ENCODE measurements at places on chromosomes 3 and 15. TPM values are rescaled to one million over a fixed set of nuclear protein-coding genes. Genes with fewer than 3 reads are reported as not detected.

The CHRNA5 gene
- polyA plus RNA-seq = 4.6 TPM

The SLC9C1 gene
- polyA plus RNA-seq = not detected

The AGTR1 gene
- 1.3 TPM for polyA plus RNA-seq

The SLC12A8 gene
- 4.6 TPM for polyA plus RNA-seq

The KLHDC8B gene
- polyA plus RNA-seq = 65.1 TPM

The C2CD4A gene
- polyA plus RNA-seq = not detected

The CD276 gene
- 70.4 TPM for polyA plus RNA-seq

The ENTPD3 gene
- polyA plus RNA-seq = 2.8 TPM

The ACTC1 gene
- polyA plus RNA-seq = not detected

The CYP1A1 gene
- 0.09 TPM for polyA plus RNA-seq

The UPK1B gene
- polyA plus RNA-seq = not detected

The SGO1 gene
- 0.71 TPM for polyA plus RNA-seq

The RASGRP1 gene
- 3.1 TPM for polyA plus RNA-seq

The TEX55 gene
- polyA plus RNA-seq = not detected

The ITIH1 gene
- polyA plus RNA-seq = not detected

The SLCO2A1 gene
- not detected for polyA plus RNA-seq

The CACNA2D2 gene
- polyA plus RNA-seq = 7.8 TPM

The VILL gene
- polyA plus RNA-seq = 0.14 TPM

The BTLA gene
- polyA plus RNA-seq = not detected

The IDH2 gene
- polyA plus RNA-seq = 84.7 TPM
